ENCODE measurements at places on chromosomes 6 and 20.

- no peak for DNase-seq
These were observed 19.7 kb downstream of the KLHL31 start for GRCh38 chr6:53645859-53646258.

DNA sequence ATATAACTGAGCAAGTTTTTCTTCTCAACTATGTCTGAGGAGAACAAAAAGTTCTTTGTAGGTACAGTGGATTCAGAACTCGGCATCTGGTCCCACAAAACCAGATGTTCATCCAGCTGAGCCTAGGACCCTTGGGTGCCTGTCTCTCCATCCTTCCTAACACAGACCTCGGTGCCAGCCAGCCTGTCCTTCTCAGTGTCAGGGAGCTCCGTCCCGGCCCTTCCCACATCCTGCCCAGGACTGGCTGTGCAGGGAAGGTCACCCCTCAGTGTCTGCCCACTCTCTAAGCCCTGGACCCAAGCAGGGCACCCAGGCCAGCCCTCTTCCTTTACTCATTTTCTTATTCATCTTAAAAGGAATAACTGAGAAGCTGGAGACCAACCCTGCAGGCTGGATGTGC, 32.0 kb upstream of the AGPAT4 start:
- DNase-seq = no peak

- no peak for DNase-seq
These were observed 88.6 kb downstream of the MRPL14 start for GRCh38 chr6:44038543-44039065.

GRCh38 chr6:144265390-144265789, 19.7 kb upstream of the UTRN start:
- no peak for DNase-seq

DNA sequence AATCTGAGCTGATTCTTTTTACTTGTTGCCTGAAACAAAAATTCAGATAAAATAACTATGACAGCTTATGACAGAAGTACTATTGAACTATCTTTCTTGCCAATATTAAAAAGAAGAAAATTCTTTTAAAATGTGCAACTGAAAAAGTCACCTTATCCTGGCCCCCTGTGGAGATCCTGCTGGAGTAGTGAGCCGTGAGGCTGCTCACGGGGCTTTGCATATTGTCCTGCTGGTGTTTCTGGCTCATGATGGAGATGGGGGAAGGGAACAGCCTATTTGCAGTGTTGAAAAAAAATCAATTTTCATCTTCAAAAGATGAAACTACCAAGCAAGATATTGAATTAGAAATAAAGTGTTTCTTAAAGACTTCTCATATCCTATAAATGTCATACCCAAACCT, 216.0 kb downstream of the SAMD5 start:
- peak; percentile 12 for DNase-seq

- no peak for DNase-seq
These were observed 48.8 kb upstream of the CDH22 start for GRCh38 chr20:46357030-46357514.

DNA sequence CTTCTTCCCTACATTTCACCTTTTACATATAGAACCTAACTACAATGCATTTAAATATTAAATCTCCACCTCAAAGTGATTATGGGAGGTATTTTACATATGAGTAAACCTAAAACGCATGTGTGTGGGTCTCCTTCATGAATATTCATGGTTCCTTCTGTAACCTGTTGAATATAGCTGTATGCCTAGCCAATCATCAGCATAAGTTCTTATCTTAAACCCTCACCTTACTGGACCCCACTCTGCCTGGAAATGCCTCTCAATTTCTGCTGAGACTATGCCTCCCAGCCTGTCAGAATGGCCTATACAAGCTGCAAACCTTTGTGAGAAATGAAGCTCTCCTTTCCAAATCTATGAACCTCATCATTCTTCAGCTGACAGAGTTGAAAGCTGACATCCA, 21.3 kb downstream of the CEP85L start:
- no peak for DNase-seq

- DNase-seq = no peak
These were observed 644.1 kb downstream of the C6orf118 start for GRCh38 chr6:164665328-164665727.

DNA sequence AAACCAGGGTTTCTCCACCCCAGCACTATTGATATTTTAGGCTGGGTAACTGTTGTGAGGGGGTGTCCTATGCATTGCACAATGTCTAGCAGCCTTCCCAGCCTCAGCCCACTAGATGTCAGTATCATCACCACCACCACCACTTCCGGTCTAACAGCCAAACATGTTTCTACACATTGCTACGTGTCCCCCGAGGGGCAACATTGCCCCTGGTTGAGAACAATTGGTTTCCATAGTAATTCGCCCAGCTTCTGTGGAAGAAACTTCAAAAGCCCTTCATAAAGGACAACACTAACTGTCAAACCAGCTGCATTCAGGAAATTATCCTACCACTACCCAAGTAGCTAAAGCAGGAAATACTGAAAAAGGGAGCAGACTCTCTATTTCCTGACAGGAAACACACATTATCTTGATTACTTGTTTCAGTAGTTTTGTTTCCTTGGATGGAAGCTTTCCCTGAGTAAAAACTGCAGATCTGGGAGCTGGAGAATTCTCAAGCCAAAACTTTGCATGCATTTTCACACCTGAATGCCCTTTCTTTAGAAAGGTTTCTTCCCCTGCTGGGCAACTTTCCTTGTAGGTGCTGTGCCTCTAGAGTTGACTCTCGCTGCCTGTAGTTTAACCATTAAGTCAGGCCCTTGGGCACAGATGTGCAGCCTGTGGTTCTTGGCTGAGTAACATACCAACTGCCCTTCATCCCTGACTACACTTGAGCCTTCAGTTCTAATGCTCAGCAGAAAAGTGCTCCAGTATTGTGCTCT, 23.6 kb downstream of the PKHD1 start:
- DNase-seq = peak; percentile 14

DNA sequence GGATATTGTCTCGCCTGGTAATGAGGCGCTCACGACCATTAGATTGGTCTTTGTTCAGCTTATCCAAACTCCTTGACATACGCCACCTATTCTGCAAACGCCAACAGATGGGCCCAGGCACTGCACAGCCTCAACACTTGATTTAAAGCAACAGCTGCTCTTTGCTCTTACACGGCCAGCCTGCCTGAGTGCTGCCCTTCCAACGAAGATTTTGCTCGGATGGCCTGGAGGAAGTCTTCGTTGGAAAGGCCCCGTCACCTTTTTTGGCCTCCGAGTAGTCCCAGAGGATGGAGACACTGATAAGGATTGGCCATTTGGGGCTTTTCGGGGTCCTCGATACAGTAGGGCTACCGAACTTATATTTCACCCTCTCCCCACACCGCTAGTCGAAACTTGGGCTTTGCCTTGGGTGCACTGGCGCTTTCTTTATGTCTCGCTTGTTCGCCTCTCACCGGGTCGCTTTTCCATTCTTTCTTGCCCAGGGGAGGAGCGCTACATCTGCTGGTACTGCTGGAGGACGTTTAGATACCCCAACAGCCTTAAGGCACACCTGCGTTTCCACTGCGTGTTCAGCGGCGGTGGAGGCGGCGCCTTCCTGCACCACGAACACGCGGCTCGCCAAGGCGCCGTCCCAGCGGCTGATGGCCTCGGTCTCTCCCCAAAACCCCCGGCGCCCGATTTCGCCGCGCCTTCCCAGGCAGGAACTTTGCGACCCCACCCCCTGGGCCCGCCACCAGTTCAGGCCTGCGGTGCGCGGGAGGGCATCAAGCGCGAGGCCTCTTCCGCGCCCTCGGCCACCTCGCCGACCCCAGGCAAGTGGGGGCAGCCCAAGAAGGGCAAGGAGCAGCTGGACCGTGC, 6.1 kb downstream of the PRDM13 start:
- no peak for DNase-seq

- no peak for DNase-seq
These were observed 68.7 kb upstream of the CST7 start for GRCh38 chr20:24880356-24880755.

DNA sequence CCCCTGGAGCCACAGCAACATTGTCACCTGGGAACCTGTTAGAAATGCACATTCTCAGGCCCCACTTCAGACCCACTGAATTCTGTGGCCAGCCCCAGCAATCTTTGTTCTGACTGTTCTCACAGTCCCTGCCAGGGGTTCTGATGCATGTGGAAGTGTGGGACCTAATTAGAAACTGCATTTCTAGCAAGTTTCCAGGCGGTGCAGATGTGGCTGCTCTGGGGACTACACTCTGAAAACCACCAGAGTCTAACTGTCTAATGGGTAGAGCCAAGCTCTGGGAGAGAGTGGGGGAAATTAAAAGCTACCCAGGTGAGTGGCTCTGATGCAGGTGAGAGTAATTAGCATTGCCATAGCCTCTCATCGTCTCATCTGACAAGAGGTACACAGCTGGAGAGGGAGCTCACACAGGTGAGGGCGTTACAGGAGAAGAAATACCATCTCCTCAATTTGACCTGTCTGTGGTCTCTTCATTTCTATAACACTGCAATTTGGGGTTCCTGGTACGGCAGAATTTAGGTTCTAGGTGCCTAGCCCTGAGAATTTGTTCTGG, 66.0 kb downstream of the SNX5 start:
- DNase-seq = no peak

- no peak for DNase-seq
These were observed 2.7 kb upstream of the MAFB start for GRCh38 chr20:40691566-40692239.

GRCh38 chr6:66189915-66190314, 482.9 kb upstream of the EYS start:
- DNase-seq = no peak

DNA sequence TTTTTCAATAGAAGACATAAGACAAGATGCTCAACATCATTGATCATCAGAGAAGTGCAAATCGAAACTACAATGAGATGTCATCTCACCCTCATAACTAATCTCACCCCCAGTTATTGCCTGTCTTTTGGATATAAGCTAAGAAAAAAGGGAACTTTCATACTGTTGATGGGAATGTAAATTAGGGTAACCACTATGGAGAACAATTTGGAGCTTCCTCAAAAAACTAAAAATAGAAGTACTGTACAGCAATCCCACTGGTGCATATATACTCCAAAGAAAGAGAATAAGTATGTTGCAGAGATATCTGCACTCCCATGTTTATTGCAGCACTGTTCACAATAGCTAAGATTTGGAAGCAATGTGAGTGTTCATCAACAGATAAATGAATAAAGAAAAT, 26.4 kb upstream of the PHF3 start:
- DNase-seq = no peak

GRCh38 chr6:116307001-116307400, 27.3 kb upstream of the TSPYL1 start:
- no peak for DNase-seq

GRCh38 chr6:107323133-107323785, 136.1 kb downstream of the PDSS2 start:
- DNase-seq = no peak

DNA sequence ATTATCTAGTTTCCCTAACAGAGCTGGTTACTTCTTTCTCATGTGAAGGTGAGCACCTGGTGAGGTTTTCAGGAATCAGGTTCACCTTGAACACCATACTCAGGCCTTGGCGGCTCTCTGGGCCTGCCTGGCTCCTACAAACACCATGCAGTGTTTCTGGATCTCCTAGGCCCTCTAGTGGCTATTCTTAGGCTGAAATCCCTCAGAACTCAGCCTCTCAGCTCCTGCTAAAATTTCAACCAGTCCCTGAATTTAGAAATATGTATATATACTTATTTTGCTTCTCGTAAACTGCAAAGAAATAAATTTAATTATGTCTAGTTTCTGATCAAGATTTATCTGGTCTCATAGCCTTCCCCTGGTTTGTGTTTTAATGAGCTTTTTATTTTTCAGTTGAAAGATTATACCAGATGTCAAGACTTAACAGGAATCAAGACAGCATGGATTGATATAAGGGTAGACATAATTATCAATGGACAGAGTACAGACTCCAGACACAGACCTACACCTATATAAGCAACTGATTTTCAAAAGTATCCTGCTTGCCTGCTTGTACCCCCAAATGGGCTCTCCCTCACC, 55.9 kb downstream of the ANKEF1 start:
- peak; percentile 48 for DNase-seq

All from NCI-H526 treated with DMSO at 0.1 percent for 48 hours (cell line).